ENCODE measurements at places on chromosomes 5 and 9.
A peak's percentile ranks its signal among the peaks of the same experiment; 100 is the strongest.

GRCh38 chr5:51684794-51685355 is 301.6 kb downstream of the ISL1 start:
- no peak for DNase-seq

DNA sequence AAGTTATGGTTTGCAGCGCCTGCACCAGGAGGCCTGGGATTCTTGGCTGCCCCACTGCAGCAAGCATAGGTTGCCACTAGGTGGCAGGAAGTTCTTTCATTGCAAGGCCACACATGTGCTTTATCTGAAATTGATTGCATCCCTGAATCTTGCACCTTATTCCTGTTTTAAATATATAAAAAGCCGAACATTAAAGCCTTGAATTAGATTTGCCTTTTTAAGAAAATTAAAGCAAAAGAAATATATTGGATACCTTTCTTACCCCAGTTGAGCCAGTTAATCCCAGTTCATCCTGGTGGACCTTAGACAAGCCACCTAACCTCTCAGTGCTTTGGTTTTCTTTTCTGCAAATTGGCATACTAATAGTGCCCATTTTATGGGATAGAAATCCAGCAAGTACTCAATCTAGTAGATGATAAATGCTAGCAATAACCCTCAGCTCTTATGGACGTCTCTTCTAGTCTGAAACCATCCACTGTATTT is 6.3 kb upstream of the TRMT10B start:
- peak; percentile 45 for DNase-seq

DNA sequence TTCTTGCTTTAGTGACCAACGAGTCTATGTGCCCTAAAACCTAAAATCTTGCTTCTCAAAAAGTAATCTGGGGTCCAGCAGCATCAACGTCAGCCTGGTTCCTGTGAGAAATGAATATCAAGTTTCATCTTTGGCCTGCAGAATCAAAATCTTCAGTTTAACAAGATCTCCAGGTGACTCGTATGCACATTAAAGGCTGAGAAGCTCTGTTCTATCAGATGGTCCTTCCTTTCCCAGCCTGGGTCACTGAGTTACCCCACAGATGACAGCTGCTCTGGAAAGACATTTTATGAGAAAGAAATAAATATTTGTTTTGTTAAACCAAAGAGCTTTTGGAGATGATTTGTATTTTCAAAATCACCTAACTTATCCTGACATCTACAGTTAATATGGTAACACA is 75.8 kb downstream of the ADAMTSL1 start:
- no peak for DNase-seq

DNA sequence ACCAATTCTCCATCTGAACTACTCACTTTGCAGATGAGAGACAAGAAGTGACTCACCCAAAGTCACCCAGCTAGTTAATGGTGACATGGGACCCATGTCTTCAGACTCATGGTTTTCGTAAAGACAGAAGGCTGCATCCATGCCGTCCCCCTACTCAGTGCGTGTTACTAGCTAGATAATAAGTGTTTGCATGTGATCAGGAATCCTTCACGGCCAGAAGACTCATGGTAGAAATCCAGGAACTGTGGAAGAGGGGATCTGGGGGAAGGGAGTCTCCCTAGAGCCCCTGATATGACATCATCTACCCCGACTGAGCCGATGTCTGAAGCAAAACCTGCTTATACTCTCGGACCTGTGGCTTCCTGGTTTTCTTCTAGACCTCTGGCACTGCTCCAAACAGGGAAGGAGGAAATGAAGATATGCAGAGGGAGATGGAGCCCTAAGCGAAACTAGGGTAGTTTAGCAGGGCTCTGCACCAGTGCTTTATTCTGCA is 3.3 kb downstream of the RNF183 start:
- no peak for DNase-seq

- no peak for DNase-seq
Observed at GRCh38 chr9:18382243-18382642, 91.7 kb upstream of the ADAMTSL1 start.

GRCh38 chr5:67339219-67339767 is 142.7 kb upstream of the CD180 start:
- no peak for DNase-seq

DNA sequence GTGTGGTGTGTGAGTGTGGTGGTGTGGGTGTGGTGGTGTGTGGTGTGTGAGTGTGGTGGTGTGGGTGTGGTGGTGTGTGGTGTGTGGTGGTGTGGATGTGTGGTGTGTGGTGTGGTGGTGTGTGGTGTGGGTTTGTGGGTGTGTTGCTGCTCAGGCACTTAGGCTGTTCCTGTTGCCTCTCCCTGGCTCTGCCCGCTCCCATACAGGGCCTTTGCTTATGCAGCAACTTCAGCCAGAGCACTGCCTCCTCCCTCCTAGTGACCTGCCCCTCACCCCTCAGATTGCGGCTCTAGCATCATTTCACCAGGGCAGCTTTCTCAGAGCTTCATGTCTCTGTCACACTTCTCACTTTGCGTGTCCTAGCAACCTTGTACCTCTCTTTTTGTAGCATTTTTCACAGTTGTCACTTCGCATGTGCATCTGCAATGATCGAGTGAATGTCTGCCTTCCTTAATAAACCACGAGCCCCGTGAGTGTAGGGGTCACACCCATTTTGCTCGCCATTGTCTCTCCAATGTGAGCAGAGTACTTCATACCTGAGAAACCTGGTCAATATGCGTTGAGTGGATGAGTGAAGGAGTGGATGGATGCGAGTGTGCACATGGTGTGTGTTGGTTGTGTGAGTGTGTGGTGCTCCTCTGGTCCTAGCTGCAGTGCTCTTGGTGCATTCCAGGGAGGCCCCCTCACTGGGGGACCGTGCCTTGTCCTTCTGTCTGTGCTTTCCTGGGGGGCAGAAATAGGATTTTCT is 167.9 kb upstream of the PANK3 start:
- no peak for DNase-seq

DNA sequence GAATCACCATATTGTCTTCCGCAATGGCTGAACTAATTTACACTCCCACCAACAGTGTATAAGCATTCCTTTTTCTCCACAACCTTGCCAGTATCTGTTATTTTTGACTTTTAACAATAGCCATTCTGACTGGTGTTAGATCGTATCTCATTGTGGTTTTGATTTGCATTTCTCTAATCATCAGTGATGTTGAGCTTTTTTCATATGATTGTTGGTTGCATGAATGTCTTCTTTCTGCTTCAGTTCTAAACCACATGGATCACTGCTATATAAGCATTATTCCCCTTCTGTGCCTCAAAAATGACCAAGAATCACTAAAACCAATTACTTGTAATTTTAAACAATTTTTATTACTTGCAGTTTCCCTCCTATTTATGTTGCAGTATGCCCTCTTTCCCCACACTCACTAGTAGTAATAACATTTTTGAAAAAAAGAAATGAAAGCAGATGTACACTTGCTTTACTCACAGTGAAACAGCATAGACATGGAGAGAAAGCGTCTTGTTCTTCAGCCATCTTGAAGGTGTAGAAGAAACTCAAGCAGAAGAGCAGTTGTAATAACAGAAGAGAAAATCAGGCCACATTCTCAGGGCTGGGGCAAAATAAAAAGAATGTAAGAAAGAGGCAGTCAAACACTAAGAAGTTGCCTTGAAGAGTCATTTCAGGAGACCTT is 4.5 kb upstream of the TMEM252 start:
- no peak for DNase-seq

GRCh38 chr5:65190328-65191053 is 291.2 kb downstream of the ADAMTS6 start:
- peak; percentile 86 for DNase-seq

- peak; percentile 80 for DNase-seq
Observed at GRCh38 chr5:35617435-35618303, at the start of gene SPEF2. TSS of gene SPEF2 (plus strand) at chr5:35617863. CDS start at chr5:35617998, 135 bp downstream.

- DNase-seq: no peak
Observed at GRCh38 chr9:93316726-93317494, 133.0 kb downstream of the WNK2 start.

- DNase-seq: peak; percentile 65
Observed at GRCh38 chr5:74648835-74649293, 8.3 kb upstream of the ENC1 start.

DNA sequence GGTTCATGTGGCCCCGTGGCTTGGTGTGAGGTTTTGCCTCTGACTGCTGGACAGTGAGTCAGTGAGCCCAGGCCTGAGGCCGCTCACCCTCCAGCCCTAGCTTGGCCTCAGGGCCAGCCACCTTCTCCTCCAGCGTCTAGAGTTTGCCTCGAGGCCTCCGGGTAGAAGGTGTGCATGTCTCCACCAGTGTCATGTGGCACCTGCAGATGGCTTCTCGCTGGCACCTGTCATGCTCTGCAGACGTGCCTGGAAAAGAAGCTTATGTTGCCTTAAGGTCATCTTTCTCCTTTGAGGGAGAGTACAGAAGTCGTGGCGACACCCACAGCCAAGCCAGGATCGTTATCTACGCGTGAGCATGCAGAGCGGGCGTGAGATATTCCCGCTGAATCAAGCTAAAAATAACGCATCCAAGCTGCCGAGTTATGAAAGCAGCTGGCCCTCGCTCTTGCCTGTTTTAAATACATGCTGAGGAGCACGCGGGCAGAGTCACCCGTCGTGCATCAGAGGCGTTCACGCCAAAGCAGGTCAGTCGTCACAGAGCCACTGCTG is 79.7 kb upstream of the FCN2 start:
- peak; percentile 89 for DNase-seq

- no peak for DNase-seq
Observed at GRCh38 chr9:15239816-15240215, 67.2 kb downstream of the TTC39B start.

DNA sequence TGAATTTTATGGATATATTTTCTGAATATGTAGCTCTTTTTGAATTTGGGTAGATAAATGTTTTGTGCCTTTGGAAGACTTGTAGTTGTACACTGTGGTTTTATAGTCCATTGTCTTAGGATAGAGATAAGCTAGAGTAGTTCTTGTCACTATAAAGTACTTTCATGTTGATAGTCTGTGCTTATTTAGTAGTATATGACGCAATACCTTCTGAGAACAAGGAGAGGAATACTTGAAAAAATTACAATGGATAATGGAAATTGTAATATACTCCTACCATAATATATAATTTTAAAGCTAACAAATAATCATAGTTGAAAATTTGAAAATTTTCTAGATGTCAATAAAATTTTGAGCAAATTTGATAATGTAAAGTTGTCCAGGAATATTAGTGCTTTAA is 664.0 kb downstream of the TLE4 start:
- DNase-seq: no peak

DNA sequence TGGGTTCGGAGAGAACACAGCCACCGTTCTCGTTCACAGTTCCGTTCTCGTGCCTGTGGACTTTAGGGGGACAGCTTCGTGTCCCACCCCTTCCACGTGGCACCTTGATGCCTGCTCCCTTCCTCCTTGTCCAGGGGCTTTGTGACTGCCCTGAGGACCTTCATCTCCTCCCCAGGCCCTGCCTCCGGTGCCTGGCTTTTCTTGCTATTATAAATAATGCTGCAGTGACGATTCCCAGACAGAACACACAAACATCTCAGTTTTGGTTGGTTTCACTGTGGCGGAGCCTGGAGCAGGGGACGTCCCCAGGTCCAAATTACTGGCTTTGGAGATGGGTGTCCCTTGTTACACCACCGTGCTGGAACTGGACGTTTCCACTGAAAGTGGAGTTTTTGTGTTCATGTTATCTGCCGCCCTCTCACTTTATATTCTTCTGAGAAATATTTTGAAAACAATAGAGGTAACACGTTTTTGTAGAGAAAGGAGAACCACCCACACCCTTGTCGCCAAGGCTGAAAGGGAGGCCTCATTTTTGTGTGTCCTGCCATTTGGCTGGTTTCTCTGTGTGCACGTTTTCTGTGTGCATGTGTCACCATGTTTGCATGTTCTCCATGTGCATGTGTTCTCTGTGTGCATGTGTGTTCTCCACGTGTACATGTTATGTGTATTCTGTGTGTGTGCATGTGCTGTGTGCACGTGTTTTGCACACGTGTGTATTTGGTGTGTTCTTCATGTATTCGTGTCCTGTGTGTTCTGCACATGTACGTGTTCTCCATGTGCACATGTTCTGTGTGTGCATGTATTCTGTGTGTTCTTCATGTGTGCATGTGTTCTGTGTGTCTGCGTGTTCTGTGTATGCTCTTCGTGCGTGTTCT is 24.2 kb downstream of the WNK2 start:
- no peak for DNase-seq

DNA sequence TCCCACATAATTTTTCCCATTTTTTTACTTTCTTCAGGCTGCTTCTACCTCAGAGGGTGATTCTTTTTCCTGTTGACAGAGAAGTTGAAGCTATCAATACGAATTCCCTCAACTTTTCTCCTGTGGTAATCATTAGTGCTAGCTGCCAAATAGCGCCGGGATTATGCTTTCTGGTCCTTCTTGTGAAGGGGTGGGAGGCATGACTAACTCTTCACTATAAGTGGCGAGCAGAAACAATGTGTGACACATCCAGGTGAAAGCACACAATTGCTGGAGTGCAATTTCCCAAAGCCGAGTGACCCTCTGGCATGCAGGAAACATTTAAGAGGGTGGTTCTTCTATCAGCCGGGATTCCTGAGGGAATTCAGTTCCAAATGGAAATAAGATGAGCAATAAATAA is 56.0 kb downstream of the TRPC7 start:
- no peak for DNase-seq

DNA sequence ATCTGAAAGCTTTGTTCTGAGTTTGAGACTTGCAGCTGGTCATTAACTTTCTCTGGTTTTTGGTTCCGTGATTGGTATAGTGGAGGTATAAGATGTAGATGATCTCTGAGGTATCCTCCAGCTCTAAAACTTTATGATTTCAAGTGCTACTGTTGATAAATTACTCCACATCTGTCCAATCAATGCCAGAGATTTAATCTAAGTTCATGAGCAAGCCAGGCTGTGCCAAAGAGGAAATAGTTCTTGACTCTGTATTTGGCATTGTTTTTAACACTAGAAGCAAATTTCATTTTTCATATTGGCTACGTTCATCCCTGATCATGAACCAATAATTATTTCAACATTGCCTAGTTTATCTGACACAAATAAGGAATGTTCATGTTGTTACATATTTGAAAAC is 28.5 kb upstream of the CHD1 start:
- no peak for DNase-seq

DNA sequence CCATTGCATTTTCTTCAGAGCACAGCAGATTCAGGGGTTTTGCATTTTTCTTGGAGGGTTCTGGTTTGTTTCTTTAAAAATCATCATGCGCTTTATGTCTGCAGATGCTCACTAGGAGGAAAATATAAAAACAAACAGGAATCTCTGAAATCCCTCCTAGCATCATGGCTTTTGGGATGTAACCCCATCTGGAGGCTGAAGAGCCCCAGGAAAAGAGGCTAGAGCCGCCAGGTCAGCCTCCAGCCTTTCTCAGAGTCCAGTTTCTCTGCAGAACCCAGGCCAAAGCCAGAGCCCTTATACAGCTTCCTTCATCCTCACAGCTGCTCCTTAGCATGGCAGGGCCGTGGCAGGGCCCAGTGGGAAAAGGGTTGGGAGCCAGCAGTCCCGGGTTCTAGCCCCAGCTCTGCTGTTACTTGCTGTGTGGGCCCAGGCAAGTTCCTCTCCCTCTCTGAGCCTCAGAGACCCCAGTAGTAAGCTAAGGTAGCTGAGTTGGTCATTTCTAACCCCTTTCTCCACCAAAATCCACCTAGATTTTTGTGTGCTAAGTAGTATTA is 62.1 kb downstream of the PAX5 start:
- DNase-seq: no peak

GRCh38 chr5:146091881-146092280 is 13.5 kb downstream of the PLAC8L1 start:
- DNase-seq: no peak
